Activated CD4-positive, alpha-beta T cell treated with anti-CD3 and anti-CD28 coated beads, Interleukin-2, amount 50 U/mL, for 24 hours (primary cell): ENCODE measurements at places on chromosomes 16 and 17.

- DNase-seq, result no peak
Observed at GRCh38 chr16:65919145-65919985, 447.1 kb upstream of the CDH5 start.

DNA sequence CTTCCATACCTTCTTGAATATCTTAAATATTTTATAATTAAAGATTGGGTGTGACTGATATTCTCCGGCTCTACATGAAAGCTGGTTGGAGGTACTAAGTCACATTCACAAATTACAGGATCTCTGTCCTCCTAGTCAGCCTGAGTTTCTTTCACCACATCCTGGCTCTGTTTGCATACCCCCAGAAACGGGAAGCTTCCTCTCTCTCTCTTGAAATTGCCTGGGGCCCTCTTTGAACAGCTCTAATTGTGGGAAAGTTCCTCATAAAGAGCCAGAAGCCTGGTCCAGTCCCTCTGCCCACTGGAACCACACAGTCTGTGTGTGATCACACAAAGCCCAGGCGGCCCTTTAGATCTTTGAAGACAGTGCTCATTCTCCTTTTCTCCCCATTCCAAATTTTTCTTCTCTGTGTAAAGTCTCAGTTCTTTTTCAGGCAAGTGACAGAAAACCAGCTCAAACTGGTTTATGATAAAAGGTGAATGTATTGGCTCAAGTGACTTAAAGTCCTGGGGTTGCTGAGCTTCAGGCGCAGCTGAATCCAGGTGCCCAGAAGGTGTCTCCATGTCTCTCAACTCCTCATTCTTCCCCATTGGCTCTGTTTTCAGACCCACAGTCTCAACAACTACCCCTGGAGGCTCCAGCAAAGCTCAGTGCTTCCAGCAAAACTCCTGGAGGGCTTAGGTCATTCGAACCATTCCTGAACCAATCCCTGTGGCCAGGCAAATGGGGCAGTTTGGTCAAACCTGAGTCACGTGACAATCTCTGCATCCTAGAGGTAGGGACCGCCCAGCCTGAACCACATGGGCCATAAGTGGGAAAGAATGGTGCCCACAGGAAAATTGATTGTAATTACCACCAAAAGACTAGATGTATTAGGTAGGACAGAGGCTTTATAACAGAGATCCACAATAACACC, 8.5 kb upstream of the RAI1 start:
- DNase-seq, result no peak

GRCh38 chr16:69784586-69784985, 22.5 kb downstream of the WWP2 start:
- no peak for DNase-seq

- no peak for DNase-seq
Observed at GRCh38 chr17:55238931-55239297, 25.8 kb upstream of the HLF start.

GRCh38 chr17:68581863-68582645, 19.1 kb downstream of the FAM20A start:
- no peak for DNase-seq
